Large intestine (tissue), 12 donors: ENCODE measurements at places on chromosomes 2 and 18. TPM values are rescaled to one million over a fixed set of nuclear protein-coding genes. Genes with fewer than 3 reads are reported as not detected.
A peak's percentile ranks its signal among the peaks of the same experiment; 100 is the strongest.

DNA sequence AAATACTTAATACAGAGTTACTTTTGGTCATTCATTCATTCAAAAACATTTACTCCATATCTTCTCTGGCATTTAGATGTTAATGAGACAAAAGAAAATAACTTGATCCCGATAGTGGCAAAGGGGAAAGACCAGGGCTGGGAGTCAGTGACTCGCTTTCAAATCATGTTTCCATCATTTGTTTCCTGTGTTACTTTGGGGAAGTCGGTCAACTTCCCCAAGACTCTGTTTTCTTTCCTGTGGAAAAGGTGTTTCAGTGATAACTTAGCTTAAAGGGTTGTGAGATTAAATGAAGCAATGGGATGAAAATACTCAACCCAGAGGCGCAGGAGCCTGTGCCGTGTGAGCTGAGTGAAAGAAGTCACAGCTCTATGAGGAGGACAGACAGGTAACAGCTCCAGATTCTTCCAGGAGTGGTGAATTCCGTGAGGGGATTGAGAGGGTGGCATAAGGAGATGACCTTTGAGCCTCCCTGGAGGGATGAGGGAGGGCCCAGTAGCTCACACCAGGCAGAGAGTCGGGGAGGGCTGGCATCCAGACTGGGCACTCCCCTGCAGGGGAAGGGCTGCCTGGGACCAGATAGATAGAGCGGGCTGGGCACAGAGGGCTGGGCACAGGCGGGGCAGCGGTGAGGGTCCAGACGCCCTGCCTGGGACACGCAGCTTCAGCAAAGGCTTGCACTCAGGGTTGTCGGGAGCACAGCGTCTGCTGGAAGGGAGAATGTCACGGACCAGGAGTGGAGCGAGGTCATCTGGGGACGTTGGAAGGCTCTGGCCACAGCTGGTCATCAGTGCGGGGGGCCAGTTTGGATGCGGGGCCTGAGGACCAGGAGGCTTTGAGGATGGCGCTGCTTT, 70.1 kb downstream of the TSHZ1 start:
- DNase-seq: peak; percentile 19

DNA sequence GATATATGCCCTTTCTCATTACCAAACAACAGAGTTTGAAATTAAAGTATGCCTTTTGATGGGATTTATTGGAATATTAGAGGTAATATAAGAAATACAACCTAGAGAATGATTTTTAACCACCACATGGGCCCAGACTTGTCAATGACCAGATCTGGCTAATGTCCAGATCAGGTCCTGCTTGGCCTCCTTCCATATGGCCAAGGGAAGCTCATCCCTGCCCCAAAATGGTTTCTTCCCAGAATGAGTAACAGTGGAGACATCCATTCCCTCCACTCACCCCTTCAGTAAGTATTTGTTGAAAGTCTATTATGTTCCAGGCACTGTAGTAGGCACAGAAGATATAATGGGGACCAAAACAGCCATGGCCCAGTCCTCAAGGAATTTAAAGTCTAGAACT, 54.9 kb downstream of the ANTXR1 start:
- DNase-seq: no peak

DNA sequence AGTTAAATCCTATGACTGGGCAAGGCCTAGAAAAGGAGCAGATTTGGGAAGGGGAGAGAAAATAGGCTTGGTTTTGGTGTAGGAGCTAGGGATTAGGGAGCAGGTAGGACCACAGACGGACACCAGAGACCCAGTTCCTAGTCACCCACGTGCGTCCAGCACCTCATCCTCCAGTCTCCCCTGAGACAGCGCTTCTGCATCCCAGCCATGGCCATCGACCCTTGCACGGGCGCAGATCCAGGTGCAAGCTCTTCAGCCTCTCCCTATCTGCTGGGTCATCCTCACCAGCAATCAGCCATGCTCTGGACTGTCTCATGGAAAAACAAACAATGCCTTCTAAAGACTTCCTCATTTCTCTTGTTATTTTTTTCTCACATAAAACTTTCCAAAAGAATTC, 246.8 kb upstream of the RAB6C start:
- DNase-seq: no peak

DNA sequence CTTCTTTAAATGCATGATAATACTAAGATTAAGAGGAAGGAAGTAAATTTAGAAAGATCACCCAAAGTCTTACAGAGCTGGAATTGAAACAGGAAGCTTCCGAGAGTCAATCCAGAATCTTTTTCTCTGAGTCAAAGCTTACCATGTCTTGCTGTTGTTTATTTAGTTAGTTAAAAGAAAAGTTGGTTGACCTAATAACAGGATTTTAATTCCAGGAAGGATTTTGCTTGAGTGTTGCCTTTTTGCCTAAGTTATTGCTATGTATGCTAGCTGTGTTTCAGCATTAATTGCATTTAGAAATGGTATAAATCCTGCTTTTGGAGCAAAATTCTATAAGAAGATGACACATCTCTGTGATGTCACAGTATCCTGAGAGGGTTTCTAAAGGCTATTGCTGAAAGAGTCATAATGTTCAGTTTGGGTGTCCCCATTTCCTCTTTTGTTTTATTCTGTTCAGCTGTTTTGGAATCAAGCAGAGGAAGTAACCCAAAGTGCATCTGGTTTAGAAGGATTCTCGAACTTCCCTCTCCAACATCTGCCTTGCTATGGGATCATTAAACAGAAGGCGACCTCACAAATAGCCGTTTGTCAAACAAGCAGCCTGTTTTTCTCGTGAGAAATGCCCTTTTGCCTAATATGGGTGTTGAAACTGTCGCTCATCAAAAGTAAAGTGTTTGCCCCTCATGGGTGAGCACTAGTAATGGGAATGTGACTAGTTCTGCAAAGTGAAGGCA, 271.5 kb upstream of the MMADHC start:
- DNase-seq: no peak

DNA sequence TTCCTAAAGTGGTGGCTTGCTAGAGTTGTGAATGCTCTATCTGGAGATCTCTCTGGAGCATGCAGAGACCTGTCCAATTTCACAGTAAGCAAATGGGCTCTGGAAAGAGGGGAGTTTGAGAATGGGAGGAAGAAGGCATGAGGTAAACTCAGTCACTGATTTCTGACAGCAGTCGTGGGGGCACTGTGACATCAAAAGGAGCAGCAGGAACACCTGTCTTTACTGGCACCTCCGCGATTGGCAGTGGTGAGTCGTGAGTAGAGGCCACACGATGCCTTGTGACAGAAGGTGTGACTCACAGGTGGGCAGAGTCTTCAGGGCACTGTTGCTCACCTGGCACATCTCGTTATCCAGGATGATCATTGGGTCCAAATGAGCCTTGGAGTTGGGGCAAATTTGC, 38.8 kb upstream of the CAVIN2 start:
- DNase-seq: no peak

GRCh38 chr2:143684551-143685320, 555.5 kb downstream of the ARHGAP15 start:
- DNase-seq: no peak

- peak; percentile 56 for DNase-seq
Measured at GRCh38 chr2:119760956-119761275, 1.2 kb downstream of the PTPN4 start.

The SP140 gene
- 2.2 TPM for polyA plus RNA-seq

The LAMA1 gene
- polyA plus RNA-seq: 2.3 TPM

The VAPA gene
- 268 TPM for polyA plus RNA-seq

The LRRTM1 gene
- 3.1 TPM for polyA plus RNA-seq

The RBKS gene
- polyA plus RNA-seq: 30.4 TPM
